ENCODE measurements at places on chromosomes 2 and 18.

DNA sequence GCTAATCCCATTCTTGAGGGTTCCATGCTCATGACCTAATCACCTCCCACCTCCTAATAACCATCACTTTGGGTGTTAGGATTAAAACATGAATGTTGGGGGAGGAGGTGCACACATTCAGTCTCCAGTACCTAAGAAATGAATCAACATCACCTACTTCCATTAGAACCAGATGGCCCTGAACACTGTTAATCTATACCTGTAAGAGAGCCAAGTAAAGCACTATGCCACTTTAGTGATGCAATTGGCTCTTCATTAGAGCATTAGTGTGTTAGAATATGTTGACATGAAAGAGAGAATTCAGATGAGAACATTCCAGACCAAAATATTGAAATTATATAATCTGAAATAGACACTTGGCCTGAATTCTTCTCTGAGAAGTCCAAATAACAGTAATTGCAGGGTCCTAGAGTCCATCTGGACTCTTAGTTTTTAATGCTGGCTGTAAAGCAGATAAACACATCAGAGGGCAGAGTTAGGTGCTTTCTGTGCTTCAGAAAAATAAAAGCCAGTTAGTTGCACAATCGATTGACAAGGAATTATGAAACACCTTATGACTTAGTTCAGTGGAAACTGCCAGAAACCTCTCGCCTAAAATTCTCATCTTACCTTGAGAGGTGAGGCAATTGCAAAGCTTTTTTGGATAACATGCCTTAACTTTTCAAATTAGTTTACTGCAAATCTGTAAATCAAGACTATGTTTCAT lies 923.7 kb downstream of the SLC4A3 start:
- no peak for DNase-seq

GRCh38 chr2:187890690-187891089 lies 336.5 kb upstream of the TFPI start:
- no peak for DNase-seq

GRCh38 chr2:190181123-190181669 lies 118.7 kb upstream of the MSTN start:
- no peak for DNase-seq

DNA sequence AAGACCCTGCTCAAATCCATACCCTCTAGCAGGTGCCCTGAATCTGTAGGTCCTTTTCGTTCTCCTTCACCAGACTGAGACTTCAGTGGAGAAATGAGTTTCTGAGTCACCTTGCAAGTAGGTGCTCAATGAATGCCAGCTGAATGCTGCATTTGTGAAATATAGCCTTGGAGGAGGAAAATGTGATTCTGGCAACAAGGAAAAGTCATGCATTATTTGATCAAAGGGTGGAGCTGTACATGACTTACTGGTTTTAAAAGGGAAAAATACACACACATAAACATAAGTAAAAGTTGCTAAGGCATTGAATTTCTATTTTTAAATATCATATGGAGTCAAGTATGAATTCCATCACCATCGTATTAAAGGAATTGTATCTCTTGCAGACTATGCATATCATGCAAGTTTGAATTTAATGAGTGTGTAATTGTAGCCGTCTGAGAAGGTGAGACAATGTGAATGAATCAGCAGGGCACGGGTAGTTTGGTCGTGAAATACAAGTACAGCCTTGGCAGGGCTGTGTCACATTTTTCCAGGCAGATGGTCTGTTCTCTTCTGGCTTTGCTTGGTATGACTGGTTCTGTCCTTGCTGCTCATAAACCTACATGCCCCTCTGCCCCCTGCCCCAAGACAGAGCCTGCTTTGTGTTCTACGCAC lies 160.8 kb downstream of the COL6A3 start:
- DNase-seq, result no peak

DNA sequence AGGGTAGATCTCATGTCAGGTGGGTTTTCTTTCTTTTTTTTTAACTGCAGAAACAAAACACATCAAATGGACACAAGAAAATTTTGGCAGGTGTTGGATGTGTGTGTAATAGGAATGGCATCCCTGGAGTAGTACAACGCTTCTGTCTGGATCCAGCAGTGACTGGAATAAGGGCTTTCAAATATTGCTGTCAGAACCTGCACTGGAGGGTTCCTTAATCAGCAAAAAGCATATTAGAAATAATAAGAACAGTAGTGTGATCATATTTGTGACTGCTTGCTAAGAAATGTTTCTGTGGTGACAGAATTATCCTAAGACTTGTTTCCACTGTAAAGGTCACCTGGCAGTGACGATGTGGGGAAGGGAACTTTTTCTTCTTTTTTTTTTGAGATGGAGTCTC lies 30.8 kb downstream of the CREG2 start:
- no peak for DNase-seq

GRCh38 chr2:192195548-192196418 lies 1.1 kb upstream of the TMEFF2 start:
- no peak for DNase-seq

- DNase-seq, result no peak
Observed at GRCh38 chr2:104868505-104868866, 14.6 kb downstream of the POU3F3 start.
